Stimulated activated CD4-positive, alpha-beta T cell treated with anti-CD3 and anti-CD28 coated beads, Interleukin-12 subunit alpha, Interleukin-12 subunit beta, amount 100 ng/mL, for 48 hours (primary cell): ENCODE measurements at places on chromosomes 11 and 22.

DNA sequence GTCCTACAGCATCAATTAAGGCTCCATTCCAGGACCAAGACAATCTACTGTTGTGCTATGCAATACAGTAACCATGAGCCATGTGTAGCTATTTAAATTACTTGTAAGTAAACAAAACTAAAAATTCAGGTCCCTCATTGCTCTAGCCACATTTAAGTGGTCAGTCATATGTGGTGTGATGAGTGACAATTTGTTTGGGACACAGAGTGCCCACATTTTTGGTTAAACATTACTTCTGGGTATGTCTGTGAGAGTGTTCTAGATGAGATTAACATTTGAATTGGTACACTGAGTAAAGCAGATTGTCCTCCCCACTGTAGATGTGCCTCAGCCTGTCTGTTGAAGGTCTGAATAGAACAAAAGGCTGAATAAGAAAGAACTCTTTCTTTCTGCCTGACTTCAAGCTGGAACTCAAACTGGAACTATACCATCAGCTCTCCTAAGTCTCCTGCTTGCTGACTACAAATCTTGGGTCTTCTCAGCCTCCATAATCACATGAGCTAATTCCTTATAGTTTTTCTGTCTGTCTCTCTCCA is 15.8 kb downstream of the KBTBD3 start:
- DNase-seq, result no peak

DNA sequence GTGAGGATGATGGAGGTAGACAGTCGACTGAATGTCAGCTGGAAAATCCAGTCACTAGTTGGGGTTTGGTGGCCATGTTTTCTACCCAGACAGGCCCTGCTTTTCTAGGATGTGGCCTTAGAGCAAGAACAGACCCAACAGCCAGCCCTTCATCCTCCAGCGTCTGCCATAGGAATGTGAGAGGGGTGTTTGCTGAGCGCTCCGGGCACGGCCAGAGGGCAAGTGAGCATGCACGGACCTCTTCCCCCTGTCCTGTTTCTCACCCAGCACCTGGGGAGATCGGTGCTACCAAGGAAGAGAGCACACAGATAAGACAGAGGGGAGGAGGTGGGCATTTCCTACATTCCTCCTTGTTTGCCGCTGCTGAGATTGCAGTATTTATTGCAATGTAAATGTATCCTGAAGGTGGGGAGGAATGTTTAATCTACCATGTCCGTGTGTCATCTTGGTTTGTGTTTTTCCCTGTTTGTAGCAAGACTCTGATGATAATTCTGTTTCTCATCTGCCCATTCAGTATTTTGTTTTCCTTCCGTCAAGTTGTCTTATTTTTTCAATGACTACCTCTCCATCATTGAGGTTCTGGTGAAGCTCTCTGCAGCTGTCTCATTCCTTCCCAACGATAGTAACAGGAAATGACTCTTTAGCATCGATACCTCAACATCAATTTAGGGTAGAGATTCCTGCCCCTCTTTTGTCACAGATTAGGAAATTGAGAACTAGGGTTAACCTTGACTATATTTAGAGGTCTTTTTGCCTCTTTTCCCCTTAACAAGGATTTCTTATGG is 4.9 kb upstream of the ATF4 start:
- no peak for DNase-seq

GRCh38 chr11:48123254-48123875 is 93.2 kb upstream of the OR4B1 start:
- no peak for DNase-seq

DNA sequence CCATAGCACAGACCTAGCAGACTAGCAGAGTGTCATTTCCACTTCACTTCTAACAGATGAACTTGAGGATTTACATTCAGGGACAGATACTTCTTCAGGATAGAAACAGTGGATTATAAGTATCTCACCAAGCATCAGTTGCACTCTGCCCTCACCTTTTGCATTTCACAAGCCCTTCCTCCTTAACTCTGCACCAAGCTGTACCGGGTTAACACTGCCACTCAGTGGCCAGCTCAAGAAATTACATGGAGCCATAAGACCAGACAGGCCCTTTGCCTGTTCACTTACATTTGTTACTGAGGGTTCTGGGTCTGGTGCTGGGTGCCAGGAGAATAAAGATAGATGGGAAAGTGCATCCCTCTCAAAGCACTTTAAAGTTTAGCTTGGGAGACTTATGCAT is 309.8 kb downstream of the SHANK2 start:
- DNase-seq, result no peak

GRCh38 chr11:36364551-36365325 is 68.7 kb downstream of the PRR5L start:
- no peak for DNase-seq

DNA sequence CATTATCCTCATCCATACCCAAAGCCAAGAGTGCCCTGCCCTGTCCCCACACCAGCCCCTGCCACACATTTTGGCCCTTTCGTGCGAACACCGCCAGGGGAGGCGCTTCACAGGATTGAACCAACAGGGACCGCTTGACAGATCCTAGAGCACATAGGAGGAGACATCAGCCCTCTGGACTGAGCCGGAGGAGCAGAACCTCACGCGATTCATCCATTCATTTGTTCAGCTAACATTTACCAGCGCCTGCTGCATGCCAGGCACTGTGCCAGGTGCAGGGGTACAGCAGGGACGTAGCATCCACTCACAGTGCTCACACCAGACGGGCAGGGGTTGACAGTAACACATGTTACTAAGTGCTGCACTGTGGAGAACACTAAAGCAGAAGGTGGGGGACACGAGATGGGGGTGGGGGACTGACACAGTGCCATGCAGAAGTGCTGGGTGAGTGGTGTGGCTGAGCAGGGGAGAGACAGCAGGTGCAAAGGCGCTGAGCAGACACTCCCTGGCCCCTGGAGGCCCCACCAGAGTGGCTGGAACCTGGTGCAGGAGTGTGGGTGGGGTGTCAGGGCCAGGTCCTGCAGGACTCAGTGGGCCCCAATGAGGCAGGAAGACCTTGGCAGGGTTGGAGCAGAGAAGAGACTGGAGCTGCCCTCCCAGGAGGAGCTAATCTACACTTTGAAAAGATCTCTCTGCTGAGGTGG is 3.4 kb downstream of the GNAZ start:
- no peak for DNase-seq

GRCh38 chr11:134555510-134555909 is 143.5 kb upstream of the B3GAT1 start:
- no peak for DNase-seq

- peak; percentile 81 for DNase-seq
These were observed 20.8 kb downstream of the DGCR6L start for GRCh38 chr22:20298803-20299745.

DNA sequence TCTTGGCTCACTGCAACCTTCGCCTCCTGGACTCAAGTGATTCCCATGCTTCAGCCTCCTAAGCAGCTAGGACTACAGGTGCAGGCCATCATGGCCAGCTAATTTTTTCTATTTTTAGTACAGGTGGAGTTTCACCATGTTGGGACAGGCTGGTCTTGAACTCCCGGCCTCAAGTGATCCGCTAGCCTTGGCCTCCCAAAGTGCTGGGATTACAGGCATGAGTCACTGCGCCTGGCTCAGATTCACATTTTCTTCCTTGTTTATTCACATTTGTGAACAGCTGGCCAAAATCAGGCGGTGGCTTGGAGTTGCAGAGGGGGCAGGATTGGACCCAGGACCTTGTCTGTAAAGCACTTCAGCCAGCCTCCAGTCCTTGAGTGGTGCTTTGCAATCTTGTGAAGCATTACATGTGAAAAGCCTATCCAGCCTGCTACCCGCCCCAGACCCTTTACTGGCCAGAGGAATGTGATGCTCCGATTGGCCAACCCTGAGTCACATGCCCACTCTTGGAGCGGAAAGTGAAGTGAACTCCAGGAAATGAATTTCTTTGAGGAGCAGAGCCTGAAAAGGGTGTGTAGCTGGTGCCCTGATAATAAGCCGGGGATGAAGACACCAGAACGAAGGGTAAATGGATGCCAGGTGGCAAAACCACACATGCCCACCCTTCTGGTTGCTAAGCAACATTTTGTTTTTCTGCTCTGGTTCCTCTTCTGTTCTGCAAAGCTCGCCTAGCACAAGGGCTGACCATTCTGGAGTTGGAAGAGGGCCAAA is 62.6 kb upstream of the PTPRJ start:
- DNase-seq, result no peak

GRCh38 chr11:100929377-100929776 is 200.2 kb downstream of the PGR start:
- no peak for DNase-seq

DNA sequence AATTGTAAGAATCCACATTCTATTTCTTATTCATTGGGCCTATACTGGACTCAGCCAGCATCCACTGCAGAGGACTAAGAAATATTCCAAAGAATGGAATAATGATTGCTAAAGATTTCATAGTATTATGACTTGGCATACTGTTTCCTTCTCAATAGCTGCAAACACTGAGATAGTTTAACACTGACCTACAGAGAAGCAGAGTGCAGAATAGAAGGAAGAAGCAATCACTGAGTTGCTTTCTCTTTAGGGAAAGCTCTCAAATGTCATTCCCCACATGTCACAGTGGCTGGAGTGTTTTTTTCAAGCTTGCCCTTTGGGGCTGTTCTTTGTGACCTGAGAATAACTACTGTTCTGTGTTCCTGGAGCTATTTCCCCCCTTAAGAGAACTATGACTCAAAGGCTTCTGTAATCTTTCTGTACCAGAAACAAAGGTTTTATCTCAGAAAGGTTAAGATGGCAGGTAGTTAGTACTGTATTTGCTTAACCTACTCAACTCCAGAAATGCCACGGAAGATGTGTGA is 243.6 kb upstream of the LUZP2 start:
- no peak for DNase-seq

GRCh38 chr22:22717664-22718063 is 73.2 kb downstream of the GGTLC2 start:
- no peak for DNase-seq
